ENCODE measurements at places on chromosomes 12 and 14. TPM values are rescaled to one million over a fixed set of nuclear protein-coding genes. Genes with fewer than 3 reads are reported as not detected.

The CCDC38 gene
- total RNA-seq = not detected

The AQP6 gene
- total RNA-seq = not detected

The CLEC1B gene
- not detected for total RNA-seq

The RTL1 gene
- not detected for total RNA-seq

The CELA1 gene
- not detected for total RNA-seq

The EML1 gene
- 23.5 TPM for total RNA-seq

The KRT1 gene
- total RNA-seq = not detected

All from subcutaneous preadipocyte (primary cell).